ENCODE measurements at places on chromosomes 13 and 19. TPM values are rescaled to one million over a fixed set of nuclear protein-coding genes. Genes with fewer than 3 reads are reported as not detected.

- DNase-seq, result no peak
These were observed 225.5 kb upstream of the KLHL1 start for GRCh38 chr13:70333752-70334151.

DNA sequence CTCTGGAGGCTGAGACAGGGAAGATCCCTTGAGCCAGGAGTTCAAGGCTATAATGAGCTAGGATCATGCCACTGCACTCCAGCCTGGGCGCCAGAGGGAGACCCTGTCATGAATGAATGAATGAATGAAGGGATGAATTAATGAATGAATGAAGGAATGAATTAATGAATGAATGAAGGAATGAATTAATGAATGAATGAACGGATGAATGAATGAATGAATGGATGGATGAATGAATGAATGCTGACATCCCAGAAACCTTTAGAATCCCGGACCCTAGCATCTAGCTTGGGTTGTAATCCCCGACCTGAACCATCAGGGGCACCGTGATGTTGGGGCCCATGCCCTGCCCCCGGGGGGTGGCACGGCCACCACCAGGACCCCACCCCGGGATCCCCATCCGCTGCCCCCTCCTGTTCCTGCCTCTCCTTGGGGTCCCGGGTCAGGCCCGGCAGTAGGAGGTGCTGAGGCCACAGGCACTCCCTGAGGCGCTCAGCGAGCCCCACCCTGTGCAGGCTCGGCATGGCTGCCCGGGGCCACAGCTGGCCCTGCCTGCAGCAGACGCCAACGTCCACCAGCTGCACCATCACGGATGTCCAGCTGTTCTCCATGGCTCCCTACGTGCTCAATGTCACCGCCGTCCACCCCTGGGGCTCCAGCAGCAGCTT, 3.4 kb downstream of the EBI3 start:
- no peak for DNase-seq

GRCh38 chr13:43021926-43022670, 1.3 kb upstream of the DNAJC15 start:
- DNase-seq, result no peak

- DNase-seq, result no peak
These were observed 151.1 kb downstream of the KLF12 start for GRCh38 chr13:73983109-73983508.

GRCh38 chr13:99916366-99917103, 55.0 kb downstream of the ZIC5 start:
- DNase-seq, result peak; percentile 55

- DNase-seq, result no peak
These were observed 53.3 kb downstream of the PARP4 start for GRCh38 chr13:24459234-24459633.

- peak; percentile 97 for DNase-seq
These were observed 6.0 kb downstream of the EHD2 start for GRCh38 chr19:47719047-47719859.

GRCh38 chr13:95568131-95568530, 15.6 kb downstream of the CLDN10 start:
- no peak for DNase-seq

DNA sequence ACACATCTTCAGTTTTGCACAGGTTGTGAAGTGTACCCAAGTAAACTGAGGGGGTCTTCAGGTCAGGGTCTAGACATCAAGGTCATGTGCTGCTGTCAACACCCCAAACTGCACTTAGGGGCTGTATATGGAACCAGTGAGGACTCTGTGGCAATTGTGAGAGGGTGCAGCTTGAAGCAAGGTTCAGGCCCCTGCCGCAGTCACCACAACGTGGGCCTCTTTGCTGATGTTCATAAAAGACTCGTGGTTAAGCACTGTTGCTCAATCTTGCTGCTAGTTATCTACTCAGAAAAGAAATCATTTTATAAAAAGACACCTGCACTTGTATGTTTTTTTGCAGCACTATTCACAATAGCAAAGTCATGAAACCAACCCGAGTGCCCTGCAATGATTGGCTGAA, 907.4 kb downstream of the UQCRFS1 start:
- DNase-seq, result no peak

DNA sequence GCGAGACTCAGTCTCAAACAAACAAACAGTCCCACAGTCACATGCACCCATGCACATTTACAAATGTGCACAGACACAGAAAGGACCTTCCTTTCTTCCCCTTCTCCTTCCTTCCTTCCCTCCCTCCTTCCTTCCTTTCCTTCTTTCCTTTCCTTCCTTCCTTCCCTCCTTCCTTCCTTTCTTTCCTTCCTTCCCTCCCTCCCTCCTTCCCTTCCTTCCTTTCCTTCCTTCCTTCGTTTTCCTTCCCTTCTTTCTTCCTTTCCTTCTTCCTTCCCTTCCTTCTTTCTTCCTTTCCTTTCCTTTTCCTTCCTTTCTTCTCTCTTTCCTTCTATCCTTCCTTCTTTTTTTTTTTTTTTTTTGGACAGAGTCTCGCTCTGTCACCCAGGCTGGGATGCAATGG, 16.2 kb upstream of the EBI3 start:
- DNase-seq, result no peak

GRCh38 chr19:2638417-2638940, 64.0 kb downstream of the GNG7 start:
- no peak for DNase-seq

DNA sequence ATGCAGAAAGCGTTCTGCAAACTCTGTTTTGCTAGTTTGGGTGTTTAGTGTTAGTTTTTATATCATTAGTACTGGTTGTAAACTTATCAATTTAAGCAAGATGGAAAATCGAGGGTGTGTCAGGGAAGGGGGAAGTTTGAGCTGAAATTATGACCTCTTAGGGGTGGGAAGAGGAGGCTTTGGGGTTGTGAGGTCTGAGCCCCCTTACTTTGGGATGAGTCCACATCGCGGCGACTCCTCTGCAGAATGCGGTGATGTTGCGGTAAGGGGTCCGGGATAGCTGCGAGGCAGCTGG, 743 bp upstream of the NDUFS7 start:
- DNase-seq, result no peak

DNA sequence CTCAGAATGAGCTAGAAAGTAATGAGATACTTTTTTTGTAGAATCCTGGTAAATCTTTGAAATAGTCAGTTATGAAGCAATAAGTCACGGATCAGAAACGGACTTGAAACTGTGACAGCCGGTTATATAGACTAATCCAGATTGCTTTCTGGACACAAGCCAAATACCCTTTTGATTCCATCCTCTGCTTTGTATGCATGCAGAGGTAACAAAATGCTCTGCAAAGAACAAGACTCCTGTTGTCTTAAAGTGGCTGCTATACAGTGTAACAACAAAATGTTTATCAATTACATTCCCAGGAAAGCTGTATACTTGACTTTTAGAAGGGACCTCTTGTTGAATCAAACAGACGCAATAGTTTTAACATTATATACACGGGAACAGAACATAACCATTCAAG, 66.5 kb upstream of the STARD13 start:
- DNase-seq, result no peak

DNA sequence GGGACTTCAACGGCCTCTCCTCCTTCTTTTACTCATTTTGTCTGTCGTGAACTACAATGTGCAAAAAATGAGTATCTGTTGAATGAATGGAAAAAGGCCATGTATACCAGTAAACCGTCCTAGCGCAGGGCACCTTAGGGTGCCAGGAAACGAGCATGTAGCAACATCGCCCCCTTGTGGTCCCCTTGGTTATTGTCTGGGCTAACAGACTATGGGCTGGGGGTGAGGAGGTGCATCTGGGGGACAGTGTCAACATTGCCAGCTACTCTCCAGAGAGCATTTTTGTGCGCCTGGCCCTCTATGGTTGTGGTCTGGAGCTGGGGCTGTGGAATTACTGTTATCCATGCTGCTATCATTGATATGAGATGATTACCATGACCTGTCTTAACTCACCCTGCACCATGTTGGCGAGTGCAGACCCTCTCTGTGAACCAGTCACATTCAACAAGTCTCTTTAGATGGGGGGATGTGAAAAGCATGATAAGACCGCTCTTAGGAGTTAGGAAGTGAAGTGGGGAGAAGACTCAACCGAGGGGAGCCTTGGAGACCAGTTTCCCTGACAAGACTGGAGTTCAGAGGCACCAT, 22.8 kb upstream of the SIGLEC11 start:
- peak; percentile 45 for DNase-seq

Gene NCAN
- total RNA-seq, result not detected

Gene INSR
- 3.3 TPM for total RNA-seq

Gene ATXN8OS
- total RNA-seq, result not detected
